ENCODE measurements at places on chromosomes 6 and 20.
A peak's percentile ranks its signal among the peaks of the same experiment; 100 is the strongest.

DNA sequence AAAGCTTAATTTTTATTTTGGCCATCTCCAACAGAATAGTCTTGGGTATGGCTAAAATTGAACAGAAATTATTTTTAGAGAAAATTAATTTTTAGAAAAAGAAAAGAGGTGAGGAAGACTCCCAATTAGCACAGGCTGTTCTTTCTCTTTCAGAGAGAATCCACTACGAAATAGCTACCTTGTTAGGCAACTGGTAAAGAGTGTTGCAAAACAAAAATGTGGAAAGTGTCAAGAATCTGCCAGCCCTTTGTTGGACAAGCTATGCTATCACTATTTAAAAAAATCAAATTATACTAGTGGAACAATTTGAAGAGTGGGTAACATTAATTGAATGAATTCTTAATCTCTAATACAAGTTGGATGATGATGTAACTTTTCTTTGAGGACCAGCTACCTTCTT lies 19.2 kb upstream of the ZSCAN9 start:
- DNase-seq: no peak

- no peak for DNase-seq
Measured at GRCh38 chr6:117494694-117495318, 12.3 kb downstream of the DCBLD1 start.

DNA sequence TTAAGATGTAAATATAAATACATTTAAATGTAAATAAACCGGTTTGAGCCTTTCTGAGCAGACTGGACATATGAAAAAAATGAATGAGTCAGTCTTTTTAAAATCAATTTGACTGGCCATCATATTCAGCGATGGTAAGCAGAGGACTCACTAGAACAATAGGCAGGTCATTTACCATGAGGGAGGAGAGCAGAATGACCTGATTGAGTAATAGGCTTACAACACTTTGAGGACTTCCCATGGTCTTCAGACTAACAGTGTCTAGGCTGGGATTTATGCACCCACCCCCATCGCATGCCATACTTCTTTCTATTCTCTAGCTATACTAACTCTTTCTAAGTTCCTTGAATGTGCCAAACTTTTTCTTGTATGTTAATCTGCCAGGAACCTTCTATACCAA lies 241.9 kb upstream of the RAB32 start:
- no peak for DNase-seq

DNA sequence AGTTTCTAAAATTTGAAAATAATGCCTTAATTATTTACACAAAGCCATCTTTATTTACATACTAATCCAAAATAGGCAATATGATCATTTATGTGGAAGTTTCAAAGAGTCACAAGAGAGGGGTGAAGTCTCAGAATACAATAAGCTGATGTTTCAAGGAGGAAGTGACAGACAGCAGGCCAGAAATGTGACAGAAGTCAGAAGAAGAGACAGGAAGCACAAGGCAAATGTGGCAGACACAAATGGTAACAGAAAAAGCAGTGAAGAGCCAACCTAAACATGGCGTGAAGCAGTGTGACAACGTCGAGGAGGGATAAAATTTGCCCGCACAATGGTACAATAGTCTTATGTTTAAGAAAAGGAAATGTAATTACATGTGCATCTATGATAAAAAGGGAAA lies 59.8 kb downstream of the SHPRH start:
- no peak for DNase-seq

DNA sequence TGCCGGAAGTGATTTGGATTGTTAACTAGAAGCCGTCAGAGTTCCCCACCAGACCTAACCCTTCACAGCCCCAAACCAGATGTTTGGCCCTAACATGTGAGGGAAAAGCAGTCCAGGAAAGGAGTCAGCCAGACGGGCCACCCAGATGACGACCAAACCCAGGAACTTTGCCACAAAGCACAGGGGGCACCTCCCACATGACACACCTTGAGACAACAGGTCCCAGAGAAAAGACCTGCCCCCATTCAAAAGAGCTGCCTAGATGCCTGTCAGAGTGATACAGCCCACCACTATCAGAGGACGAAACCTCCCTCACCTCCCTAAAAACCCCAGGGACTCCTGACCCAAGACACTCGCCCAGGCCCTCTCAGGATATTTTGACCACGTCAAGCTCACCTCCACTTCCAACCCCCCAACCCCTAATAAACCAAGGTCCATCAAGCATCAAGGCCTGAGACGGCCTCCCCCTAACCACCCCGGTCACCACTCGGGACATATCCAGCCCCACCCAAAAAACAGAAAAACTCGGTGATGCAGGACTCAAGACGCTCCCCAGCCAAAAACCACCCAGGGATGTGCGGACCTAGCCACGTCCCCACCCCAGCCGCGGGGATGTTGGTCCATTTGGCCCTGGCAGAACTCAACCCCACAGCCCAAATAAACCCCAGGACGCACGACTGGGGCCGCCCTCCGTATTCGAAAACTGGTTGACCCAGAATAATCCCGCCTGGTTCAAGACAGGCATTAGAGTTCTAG lies 662 bp downstream of the ZNF343 start:
- peak; percentile 54 for DNase-seq

GRCh38 chr6:27791182-27791943 lies 120.8 kb downstream of the OR2B2 start:
- DNase-seq: peak; percentile 84

GRCh38 chr6:151351146-151351700 lies 40.1 kb downstream of the ZBTB2 start:
- DNase-seq: no peak

- DNase-seq: no peak
Measured at GRCh38 chr20:26218301-26218700, 521.6 kb upstream of the ZNF337 start.

DNA sequence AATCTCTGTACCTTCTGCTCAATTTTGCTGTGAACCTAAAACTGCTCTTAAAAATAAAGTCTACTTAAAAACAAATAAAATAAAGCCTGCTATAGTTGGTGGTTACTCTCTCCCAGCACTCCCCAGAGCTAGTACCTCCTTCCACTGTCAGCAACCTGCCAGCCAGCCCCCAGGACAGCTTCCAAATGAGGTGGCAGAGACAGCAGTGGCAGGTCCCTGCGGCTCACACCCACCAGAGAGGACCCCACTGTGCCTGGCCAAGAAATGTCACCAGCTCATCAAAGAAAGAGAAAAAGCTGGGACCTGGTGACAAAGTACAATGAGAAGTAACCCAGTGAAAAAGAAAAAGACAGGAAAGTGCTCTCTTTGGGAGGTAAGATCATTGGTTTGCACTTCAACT lies 15.2 kb downstream of the APMAP start:
- no peak for DNase-seq

- DNase-seq: no peak
Measured at GRCh38 chr6:3509336-3509735, 52.5 kb upstream of the SLC22A23 start.

- no peak for DNase-seq
Measured at GRCh38 chr20:35291654-35292503, at the start of gene FAM83C. Gene FAM83C, minus strand, starts transcription at chr20:35292425. Its CDS starts 121 bp downstream, at chr20:35292304.

DNA sequence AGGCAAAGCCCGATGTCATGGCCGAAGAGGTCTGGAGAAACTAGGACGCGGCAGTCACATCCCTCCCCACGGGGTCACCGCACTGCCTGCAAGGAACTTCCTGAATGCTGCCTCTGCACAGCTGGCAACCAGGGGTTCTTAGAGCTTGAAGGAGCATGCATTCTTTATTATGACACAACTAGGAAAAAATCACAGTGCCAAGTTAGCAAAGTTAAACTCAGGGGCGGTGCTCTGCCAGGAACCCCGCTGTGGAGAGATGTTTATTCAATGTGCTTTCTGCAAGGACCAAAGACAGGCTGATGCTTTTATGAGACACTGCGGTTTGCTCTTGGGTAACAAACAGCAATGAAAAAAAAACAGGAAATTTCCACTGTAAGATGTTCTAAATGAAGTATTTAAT lies 287.3 kb upstream of the FOXQ1 start:
- DNase-seq: no peak

DNA sequence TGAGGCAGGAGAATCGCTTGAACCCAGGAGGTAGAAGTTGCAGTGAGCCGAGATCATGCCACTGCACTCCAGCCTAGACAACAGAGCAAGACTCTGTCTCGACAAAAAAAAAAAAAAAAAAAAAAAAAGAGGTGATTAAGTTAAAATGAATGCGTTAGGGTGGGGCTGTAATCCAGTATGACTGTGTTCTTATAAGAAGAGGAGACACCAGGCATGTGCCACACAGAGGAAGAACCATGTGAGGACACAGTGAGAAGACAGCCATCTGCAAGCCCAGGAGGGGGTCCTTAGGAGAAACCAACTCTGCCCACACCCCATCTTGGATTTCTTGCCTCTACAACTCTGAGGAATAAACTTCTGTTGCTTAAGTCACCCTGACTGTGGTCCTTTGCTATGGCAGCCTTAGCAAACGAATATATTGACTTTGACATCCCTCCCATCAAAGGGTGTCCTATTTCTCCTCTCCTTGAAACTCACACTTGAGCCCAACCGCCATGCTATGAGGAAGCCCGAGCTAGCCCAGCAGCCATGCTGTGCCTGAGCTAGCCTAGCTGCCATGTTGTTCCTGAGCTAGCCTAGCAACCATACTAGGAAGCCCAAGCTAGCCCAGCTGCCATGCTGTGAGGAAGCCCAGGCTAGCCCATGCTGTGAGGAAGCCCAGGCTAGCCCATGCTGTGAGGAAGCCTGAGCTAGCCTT lies 15.8 kb upstream of the PPP1R16B start:
- no peak for DNase-seq

GRCh38 chr6:115712291-115712961 lies 348.3 kb downstream of the FRK start:
- no peak for DNase-seq

DNA sequence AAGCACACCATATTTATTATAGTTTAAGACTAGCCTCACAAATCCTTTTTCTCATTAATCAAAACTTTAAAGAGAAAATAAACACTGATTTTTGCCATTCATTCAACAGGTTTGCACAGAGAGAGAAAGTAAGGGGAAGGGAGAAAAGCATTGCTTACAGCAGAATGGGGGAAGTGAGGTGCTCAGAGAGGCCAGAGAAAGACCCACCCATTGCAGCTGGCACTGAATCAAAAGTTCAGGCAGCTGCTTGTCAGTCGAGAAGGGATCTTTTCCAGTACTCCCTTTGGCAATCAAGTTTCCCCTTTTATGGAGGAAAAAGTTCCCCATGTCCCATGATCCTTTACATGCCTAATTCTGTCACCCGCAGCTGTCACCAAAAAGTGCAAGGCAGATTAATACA lies 8.0 kb upstream of the CRISP2 start:
- no peak for DNase-seq

GRCh38 chr20:13865791-13866351 lies 81.0 kb downstream of the NDUFAF5 start:
- DNase-seq: no peak

DNA sequence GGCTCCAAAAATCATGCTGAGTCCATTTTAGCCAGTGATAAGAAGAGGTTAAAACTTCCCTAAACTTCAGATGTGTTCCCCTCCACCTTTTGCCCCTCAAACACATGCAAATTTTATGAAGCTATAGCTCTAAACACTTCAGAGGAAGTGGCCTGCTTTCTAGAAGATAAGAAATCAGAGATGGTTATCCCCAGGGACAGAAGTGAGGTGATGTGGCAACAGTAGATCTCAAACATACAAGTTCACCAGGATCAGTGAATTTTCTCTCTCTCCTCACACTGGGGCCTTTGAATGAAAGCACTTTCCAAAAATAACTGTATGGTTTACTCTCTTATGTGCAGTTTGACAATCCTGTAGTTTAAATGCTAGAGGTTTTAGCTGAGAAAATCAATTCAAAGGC lies 332.0 kb downstream of the BTBD9 start:
- no peak for DNase-seq

GRCh38 chr6:41167173-41167963 lies 4.5 kb upstream of the TREM2 start:
- no peak for DNase-seq

GRCh38 chr20:41618807-41619311 lies 682 bp upstream of the CHD6 start:
- DNase-seq: no peak

GRCh38 chr6:42226161-42226611 lies 8.5 kb upstream of the MRPS10 start:
- DNase-seq: no peak

DNA sequence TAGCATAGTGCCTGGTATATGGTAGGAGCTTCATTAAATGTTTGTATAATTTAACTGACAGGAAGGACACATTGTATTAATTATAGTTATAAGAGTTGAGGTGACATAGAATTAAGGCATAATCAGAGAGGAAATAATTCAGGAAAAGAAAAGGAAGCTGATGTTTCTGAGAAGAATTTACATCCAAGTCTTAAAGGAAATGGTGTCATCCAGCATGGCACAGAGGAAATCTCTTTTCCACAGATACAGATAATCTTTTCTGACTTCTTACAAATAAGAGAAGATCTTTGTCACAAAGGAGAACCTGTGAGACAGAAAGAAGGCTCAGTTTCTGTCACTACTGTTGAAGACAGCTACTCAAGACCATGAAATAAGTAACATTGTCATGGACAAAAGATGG lies 222.5 kb downstream of the GJA1 start:
- DNase-seq: no peak

DNA sequence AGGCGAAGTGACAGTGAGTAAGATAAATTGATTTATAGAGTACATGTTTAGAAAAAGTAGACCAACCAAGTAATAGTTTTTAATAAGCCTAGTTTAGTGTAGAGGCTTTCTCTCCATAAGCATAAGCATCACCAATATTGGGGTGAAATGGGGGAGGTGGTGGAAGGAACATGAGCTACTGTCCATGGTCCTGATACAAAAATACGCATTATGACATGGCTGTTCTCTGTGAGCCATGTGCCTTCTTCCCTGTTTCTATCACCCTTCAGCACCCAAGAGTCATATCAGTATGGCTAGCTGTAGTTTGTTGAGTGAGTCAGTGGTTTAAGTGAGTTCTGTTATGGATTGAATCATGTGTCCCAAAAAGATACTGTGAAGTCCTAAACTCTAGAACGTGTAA lies 150.8 kb downstream of the EDN1 start:
- DNase-seq: no peak

DNA sequence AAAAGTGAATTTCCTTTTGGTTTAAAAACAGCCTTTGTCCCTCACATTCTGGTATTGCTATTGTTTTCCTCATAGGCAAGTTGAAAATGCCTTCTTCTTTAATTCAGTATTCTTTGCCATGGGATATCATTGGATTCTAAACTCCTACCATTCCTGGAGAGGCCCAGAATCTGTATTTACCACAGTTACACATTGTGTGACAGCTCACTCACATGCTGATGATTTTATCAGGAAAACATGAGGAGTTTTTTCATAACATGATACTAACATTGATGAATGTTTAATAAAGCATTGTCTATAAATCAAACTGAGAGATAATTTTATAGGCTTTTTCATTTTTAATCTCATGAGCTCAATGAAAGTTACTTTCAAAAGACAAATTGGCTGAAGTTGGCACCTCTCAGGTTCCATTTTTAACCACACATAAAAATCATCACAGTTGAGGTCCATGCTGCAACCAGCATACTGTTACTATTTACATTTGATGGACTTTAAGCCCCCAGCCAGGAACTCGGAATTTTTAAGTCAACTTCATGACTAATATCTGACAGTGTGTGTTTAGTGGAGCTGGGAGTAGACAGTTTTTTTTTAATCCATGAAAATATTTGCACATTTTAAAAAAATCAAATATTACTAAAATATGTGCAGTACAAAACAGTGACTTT lies 82.8 kb downstream of the FAM83B start:
- no peak for DNase-seq

Data from aorta (tissue), 5 donors.